Body of pancreas (tissue), 4 donors: ENCODE measurements at places on chromosomes 7 and 10.

- H3K27ac ChIP-seq: no peak overlapping the region
- H3K36me3 ChIP-seq: no peaks in the 10 kb centered on the region
- no peaks in the 10 kb centered on the region for H3K27me3 ChIP-seq
These were observed 22.0 kb upstream of the UBE3C start for GRCh38 chr7:157116762-157117161.

- H3K4me1 ChIP-seq: no peaks in the 10 kb centered on the region
- no peaks in the 10 kb centered on the region for H3K27me3 ChIP-seq
- H3K27ac ChIP-seq: no peak overlapping the region
These were observed 27.7 kb downstream of the PSAP start for GRCh38 chr10:71823356-71823755.

DNA sequence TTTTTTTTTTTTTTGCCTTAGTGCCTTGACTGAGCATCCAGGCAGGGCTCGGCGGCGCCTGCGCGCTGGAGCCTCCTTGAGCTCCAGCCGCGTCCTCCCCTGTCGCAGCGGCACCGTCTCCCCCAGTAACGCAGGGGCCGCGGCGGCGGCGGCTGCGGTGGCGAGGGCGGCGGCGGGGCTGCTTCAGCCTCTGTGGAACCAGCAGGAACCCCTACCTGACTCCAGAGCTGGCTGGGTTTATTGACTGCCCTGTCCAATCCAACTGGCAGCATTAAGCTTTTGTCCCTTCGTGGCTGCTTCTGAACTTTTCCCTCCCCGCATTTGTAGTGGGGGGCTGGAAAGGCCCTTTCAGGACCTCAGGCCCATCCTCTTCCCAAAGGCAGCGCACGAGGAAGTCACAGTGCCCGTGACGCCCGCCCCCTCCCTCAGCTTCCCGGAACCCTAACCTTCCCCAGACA, at the start of gene GPR85:
TSS of gene GPR85 (minus strand) at position 397 of the 458 bp plus-strand sequence. CDS start 2,106 bp downstream, outside the sequence.
- no peak within 1 kb of the TSS for H3K4me3 ChIP-seq
- peak; percentile 45 for DNase-seq
- H3K4me1 ChIP-seq: peaks cover 6% of the 10 kb centered on the region

- no peak overlapping the region for H3K27ac ChIP-seq
- peaks cover 8% of the 10 kb centered on the region for H3K4me1 ChIP-seq
- no peak for DNase-seq
- H3K4me3 ChIP-seq: no peak overlapping the region
- no peaks in the 10 kb centered on the region for H3K36me3 ChIP-seq
These were observed 55.2 kb upstream of the EZH2 start for GRCh38 chr7:148939128-148939755.

GRCh38 chr7:29277436-29278215, 83.1 kb downstream of the CHN2 start:
- no peaks in the 10 kb centered on the region for H3K27me3 ChIP-seq
- no peak overlapping the region for H3K4me3 ChIP-seq
- H3K36me3 ChIP-seq: no peaks in the 10 kb centered on the region
- peak overlapping the region; percentile 92 for H3K27ac ChIP-seq
